ENCODE measurements at places on chromosomes 16 and 17.

DNA sequence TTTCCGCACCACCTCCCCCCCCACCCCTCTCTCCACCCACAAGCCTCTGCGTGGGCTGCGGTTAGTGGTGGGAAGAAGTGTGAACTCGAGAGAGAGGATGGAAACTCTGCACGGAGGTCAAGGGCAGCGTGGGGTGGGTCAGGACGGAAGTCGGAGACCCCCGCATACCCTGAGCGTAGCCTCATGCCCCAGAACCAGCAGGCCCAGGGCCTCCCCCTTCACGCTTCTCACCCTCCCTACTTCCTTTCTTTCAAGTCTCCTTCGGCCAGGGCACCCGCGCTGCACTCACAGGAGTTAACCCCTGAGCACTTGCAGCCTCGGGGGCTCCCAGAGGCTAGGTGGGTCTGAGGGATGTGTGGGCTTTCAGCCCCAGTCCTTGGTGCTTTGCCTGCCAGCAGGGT is 9.2 kb downstream of the TBKBP1 start:
- DNase-seq = no peak

- no peak for DNase-seq
Measured at GRCh38 chr17:36768394-36768793, 167.0 kb downstream of the MRM1 start.

DNA sequence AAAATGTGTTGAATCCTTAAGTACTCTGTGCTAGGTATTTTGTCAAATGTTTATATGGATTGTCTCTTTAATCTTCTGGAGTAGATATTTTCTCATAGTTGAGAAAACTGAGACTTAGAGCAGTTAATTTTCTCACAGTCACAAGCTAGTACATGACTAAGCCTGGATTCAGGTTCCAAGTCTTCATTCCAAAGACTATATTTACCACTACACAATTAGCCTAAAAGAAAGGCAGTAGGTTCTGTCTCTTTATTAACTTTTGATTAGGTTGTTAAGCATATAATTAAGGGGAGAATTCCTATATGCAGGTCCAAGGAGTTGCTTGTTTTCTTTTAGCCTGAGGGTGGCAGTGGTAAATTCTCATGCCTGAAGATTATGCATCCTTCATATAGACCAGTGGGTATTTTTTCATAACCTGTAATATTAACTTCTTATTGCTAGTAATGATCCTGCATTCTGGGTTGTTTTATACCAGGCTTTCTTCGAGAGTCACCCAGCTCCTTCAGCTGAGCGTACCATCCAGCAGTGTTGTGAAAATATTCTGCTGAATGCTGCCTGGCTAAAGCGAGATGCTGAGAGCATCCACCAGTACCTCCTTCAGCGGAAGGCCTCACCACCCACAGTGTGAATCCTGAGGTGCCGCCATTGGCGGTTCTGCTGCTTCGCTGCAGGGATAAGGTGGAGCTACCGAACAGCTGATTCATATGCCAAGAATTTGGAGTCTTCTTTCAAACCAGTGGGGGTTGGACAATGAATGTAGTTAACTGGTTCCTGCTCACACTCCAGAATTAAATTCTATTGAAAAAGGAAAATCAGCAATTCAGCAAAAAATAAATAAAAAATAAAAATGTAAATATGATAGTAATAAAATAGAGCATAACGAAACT is 28.2 kb upstream of the KPNB1 start:
- no peak for DNase-seq

DNA sequence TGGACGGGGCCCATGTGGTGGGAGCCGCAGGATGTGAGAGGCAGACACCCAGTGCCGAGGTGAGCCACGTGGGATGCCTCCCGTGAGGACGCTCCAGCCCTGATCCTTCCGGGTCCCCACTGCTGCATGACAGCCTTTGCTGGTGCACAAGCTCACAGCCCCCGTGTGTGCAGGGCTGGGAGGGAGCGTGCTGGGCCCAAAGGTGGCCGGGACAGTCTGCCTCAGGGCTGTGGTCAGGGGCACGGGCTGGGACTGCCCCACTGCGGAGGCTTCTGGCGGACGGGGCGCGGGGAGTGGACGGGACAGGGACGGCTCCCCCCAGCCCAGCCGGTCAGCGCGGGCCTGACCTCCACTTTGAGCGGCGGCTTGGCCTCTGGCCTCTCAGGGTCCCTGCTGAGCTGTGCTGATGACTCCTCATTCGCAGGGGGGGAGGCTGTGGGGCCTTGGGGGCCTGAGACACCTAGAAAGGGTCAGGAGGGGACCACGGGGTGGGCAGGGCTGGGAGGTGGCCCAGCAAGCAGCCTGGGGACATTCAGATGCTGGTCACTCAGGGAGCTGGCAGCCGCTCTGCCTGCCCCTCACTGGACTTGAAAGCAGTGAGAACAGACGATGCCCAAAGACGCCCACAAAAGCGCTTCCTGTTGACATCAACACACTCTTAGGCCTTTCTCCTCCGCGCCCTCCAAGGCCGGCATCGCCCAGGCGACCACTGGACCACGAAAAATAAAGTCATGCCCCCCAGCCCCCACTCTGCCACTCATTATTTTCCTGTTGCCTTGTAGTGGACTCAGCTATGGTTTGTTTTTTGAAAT is 9.3 kb upstream of the METRNL start:
- DNase-seq = no peak

DNA sequence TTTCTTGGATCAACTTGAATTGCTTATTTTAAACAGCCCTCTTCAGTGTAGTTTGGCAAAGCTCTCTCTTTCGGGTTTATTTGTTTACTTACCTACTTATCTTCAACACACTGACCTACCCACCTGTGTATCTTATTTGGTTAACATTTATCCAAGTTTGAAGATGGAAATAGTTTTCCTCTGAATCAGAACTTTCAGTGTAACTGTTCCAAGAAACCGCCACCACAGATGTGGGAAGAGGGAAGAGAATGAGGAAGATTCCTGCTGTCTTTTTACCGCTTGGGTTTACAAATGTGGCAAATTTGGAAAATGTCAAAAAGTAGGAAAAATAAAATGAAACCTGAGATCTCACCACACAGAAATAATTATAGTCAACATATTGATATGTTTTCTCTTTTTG is 115.8 kb downstream of the MSI2 start:
- no peak for DNase-seq

All from T-helper 17 cell (primary cell).